ENCODE measurements at places on chromosomes 7 and 10.

- no peak for DNase-seq
Observed at GRCh38 chr10:92486637-92487036, 87.3 kb downstream of the IDE start.

DNA sequence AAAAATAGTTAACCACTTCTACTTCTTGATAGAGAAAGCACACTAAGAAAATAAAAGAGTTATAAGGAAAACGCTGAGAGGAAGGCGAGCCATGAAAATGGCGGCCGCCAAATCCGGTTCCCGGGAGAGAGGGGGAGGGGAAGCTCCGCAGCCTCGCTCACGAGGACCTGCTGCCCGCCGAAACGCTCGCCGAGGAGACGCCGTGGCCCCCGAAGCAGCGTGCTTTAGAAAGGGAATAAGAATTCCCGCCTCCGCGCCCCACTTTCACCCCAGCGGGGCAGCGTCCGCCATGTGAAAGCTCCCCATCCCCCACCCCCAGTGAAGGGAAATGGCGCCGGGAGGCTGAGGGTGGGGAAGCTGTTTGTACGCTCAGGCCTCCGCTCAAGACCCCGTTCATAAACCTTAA is 505 bp downstream of the HNRNPA2B1 start:
- peak; percentile 84 for DNase-seq

DNA sequence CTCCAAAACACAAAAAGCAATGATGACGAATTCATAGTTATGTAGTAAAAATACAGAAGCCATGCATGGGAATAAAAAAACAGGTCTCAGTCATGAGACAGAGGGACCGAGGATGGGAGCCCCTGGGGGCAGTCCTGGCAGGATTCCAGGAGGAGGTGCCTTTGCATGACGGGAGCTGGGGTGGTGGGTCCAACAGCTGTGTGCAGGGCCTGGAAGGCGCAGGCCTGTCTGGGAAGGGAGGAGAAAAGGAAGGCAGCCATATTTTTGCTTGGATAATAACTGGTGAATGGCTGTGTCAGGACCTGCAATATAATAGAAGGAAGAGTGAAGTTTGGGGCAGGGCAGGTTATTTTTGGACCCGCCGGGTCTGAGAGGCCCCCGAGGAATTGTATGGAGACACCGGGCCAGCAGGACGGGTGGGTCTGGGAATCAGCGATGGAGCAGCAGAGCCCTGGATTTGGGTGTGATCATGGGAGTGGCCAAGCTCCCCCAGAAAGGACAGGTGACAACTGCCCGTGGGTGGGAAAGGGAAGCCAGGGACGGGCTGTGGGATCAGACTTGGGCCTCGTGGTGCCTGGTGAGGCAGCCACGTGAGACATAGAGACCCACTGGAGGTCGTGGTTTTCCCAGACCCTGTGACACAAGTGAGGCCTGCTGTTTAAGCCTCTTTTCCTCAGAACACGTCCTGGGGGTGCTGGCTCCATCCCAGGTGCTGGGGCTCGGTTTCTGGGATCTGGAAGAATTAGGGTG is 2.9 kb upstream of the JAKMIP3 start:
- no peak for DNase-seq

DNA sequence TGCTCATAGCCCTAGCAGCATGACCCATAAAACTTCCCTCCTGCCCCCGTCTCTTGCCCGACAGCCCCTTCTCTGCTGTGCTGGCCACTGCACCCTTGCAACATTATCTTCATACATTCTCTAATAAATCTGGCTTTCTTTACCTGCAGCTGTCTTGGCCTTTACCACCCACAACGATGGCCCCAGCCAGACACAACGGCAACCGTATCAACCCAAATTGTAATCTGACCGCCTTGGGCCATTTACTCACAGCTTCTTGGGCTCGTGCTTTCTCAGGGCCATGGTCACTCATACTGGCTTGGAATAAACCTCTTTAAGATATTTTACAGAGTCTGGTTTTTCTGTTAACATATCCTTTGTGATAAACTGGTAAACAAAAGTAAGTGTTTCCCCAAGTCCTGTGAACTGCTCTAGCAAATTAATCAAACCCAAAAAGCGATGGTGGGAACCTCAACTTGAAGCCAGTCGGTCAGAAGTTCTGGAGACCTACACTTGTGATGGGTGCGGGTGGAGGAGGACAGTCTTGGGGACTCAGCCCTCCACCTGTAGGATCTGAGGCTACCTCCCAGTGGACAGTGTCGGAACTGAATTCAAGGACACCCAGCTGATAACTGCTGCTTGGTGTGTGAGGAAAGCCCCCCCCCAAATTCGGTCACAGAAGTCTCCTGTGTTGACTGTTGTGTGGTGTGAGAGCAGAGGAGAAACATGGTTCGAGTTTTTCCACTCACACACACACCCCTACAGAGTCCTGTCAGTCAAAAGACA is 87.6 kb upstream of the ATP6V0A4 start:
- DNase-seq = no peak

- peak; percentile 30 for DNase-seq
Observed at GRCh38 chr7:23396222-23397015, 73.9 kb downstream of the IGF2BP3 start.

- DNase-seq = no peak
Observed at GRCh38 chr7:2146676-2147472, 85.9 kb downstream of the MAD1L1 start.

- DNase-seq = no peak
Observed at GRCh38 chr10:100506596-100507356, 12.9 kb downstream of the SEC31B start.

- DNase-seq = no peak
Observed at GRCh38 chr10:83926606-83927005, 212.7 kb upstream of the GHITM start.

DNA sequence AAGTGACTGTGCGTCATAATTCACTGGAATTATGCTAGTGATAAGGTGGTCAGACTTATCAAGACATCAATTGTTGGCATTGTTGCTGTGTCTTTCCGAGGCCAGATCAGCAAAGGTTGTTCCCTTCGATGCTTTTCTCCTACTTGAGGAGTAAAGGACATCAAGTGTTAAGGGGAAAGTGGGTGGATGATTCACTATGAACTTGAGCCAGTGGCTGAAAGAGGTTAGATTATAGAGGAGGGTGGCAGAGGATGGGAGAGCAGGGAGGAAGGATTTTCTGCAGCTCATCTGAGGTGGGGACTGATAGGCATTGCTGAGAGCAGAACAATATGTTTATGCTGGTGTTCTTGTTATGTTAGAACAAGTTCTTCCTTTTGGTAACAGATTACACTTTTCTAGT is 131.4 kb upstream of the AGR3 start:
- DNase-seq = no peak

DNA sequence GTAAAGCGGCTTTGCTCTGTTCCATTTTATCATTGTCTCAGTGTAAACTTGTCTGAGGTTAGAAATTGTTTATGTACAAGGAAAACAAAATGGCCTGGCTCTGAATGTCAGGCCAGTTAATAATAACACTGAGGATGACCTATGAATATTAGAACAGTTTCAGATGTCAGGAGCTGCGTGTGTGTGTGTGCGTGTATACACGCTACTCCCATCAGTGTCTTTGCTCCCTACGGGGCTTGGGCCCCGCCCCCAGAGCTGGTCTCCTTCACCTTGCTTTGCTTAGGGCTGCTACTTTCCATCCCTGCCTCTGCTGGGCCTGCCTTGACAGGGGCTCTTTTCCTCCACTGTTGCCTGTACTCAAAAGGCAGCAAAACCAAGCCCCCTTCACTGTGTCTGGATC is 142.3 kb upstream of the BET1 start:
- no peak for DNase-seq

DNA sequence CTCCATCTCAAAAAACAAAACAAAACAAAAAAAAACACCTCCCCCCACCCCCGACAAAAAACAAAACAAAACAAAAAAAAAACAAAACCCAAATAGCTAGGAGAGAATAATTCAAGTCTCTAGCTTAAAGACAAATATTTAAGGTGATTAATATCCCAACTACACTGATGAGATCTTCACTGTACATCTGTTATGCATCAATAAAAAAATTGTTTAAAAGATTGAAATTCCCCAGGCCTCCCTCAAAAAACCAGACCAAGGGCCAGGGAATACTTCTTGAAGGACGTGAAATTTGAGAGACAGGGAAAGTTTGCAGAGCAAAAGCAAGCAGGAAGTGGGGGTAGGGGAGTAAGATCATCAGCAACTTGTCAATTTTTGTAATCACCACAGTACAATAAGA is 232.6 kb downstream of the REEP3 start:
- no peak for DNase-seq

- DNase-seq = no peak
Observed at GRCh38 chr7:150854066-150855000, 2.0 kb downstream of the AOC1 start.

GRCh38 chr10:123807444-123808035 is 84.1 kb downstream of the CPXM2 start:
- DNase-seq = no peak

- DNase-seq = no peak
Observed at GRCh38 chr10:130283219-130283545, 147.0 kb downstream of the GLRX3 start.

DNA sequence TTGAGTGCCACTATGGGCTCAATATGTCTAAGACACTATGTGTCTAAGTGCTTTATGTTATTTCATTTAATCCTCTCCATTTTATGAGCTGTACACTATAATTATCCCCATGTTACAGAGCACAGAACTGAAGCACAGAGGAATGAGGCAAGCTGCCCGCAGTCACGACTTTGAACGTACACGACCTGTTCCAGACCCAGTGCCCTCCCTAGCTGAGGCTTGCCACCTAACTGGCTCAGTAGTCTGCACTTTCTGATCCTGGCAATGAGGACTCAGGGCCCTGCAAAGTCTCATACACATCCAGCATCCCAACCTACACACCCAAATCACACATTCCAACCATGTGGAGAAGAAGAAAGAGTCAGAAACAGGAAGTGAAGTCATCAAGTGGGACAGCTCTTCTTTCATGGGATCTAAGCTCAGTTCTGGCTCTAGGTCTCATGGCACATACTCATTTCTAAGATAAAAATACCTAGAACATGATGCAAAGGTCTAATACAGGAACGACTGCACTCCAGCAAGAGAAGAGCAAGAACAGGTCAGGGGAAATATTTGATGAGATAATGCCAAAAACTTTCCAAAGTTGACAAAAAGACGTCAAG is 42.4 kb upstream of the DDC start:
- no peak for DNase-seq

GRCh38 chr7:13560441-13560840 is 429.0 kb downstream of the ETV1 start:
- DNase-seq = no peak

DNA sequence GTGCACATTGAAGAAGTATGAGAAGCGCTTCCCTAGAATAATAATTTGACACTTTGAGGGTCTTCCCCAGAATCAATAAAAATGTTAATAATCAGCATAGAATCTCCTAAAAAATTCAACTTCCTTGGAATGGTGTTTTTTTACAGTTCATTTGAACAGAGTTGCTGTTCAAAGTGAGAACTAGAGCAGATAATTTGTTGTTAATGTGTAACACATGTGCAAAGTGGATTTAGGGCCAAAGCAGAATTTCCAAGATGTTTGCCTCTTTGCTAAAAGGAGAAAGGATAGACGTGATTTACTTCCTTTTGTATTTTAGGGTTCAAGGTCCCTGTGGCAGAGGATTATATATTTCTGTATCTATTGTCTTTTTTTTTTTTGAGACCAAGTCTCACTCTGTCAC is 73.8 kb downstream of the ZNF277 start:
- DNase-seq = no peak

- no peak for DNase-seq
Observed at GRCh38 chr7:85115862-85116261, 71.0 kb downstream of the SEMA3D start.

DNA sequence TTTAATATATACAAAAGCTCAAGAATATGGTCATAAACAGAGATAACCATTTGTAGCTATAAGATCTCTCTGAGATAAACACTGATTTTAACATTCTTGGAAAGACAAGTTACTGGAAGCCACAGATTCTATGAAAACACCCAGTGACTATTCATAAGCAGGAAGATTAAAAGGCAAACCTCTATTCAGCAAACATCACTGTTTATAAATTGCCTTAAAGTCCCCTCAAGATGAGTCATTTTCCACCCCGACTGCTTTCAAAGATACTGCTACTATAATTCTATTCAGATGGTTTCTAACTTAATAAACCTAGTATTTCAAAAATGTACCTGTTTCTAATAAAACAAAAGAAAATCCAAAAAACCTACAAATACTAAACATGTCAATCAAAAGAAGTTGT is 21.0 kb downstream of the TM9SF3 start:
- no peak for DNase-seq

DNA sequence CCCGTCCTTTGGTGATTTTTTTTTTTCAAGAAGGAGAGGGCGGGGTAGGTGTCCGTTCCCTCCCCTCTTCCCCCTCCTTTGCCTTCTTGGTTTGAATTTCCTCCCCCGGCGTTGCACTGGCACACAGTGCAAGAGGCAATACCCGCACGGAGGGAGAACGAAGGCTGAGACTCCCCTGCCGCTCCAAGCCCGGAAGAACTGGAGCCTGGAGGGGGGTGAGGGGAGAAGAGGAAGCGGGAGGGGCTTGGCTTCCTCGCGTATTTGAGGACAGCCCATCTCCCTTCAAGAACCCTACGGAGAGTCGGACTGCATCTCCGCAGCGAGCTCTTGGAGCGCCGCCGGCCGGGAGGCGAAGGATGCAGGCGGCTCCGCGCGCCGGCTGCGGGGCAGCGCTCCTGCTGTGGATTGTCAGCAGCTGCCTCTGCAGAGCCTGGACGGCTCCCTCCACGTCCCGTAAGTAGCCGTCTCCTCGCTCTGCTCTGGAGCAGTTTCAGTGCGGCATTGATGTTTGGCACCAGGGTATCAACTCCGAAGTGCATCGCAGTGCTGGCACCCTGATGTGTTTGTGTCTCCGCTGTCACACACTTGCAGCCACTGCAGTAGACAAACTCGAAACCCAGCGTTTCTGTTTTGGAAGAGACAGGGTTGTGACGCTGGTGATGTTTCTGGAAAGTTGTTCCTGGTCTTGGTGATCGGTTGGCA is at the start of gene CNTNAP2:
Gene CNTNAP2, plus strand, starts transcription at position 281 of the 702 bp plus-strand sequence. Its CDS starts 76 bp downstream, at position 357.
- peak; percentile 71 for DNase-seq

DNA sequence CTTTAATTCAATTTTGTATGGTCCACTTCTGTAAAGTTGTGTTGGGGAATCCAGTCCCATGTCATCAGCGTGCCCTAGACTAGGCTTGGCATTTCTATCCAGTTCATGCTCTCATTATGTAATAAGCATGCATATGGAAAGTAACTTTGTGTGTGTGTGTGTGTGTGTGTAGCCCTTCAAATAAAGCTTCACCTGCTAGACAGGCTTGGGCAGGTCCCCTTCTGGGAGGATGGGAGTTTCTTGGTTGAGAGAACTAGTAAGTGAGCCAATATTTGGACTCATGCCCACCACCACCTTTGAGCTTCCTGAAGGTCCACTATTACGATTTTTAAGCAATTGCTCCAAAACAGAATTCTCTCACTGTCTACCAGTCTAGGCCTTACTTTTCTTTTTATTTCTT is 6.9 kb downstream of the BZW2 start:
- DNase-seq = no peak

Measured in femur (tissue), 1 donor.